Naive thymus-derived CD4-positive, alpha-beta T cell (primary cell): ENCODE measurements at places on chromosomes 11 and 22.
A peak's percentile ranks its signal among the peaks of the same experiment; 100 is the strongest.

- peak; percentile 77 for DNase-seq
These were observed 67.0 kb upstream of the IGLL5 start for GRCh38 chr22:22820626-22821025.

DNA sequence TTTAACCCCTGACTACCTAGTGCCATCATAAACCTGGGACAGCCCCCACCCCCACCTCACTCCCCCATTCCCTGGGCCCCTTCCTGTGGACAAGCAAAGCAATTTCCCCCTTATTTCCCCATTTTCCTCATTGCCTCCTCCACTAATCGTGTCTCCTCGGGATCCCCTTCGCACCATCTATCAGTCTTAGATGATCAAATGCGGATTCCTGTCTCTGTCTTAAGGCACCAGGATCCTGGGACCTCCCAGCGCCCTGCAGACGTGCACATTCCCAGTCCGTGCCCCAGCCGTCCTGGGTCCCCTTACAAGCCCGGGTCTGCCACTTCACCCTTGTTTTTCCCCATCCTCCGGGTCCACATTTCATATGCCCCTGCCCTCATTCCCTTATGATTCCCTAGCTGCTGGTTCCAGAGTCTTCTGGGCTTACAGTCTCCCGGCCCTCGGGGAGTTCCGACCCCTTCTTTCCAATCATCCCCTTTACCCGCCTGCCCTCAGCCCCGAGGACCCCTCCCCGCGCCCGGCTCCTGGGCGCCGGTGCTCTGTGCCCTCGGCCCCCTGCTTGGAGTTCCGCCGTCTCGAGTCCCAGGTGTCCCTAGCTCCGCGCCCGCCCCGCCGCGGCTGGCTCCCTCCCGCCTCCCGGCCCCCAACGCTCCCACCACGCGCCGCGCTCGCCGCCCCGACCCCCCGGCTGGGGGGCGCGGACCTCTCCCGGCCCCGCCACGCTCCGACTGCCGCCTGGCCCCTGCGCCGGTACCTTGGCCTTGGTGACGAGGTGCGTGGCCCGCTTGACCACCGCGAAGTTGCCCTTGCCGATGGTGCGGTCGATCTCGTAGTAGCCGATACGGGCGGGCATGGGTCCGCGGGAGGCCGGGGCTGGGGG, 599 bp downstream of the SIK3 start:
- DNase-seq = no peak

- DNase-seq = no peak
These were observed 177.8 kb upstream of the NARS2 start for GRCh38 chr11:78752494-78752893.

GRCh38 chr11:21144531-21144930, 475.1 kb downstream of the NELL1 start:
- no peak for DNase-seq

GRCh38 chr22:29224859-29225410, 19.2 kb downstream of the EMID1 start:
- DNase-seq = no peak

DNA sequence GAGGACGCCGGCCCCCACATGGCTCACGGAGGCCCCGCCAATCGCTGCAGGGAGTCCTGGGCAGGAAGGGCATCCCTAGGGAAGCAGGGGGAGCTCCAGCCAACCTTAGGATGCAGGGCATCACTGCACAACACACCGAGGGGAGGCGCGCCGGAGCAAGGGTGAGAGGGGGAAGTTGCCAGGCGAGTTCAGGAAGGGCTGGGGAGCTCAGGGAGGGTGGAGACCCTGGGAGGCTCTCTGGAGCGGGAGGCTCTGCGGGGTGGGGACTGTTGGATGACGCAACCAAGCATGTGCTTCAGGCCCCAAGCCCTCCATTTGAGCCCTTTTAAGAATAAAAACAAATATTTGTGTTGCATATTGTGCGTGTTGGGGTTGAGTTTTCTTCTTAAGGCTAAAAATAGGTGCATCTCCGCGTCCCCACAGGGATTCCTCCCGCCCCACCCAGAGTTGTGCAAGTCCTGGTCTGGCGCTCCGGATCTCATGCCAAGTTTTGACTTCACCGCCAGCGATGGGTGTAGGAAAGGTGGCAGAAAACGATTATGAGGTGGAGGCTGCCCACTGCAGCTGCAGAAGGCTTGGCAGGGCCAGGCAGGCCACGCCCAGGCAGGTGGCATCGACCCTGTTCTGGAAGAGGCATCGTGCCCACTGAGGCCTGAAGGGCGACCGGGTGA, 65.2 kb downstream of the WNT7B start:
- no peak for DNase-seq

GRCh38 chr11:75499423-75500190, 26.1 kb downstream of the GDPD5 start:
- no peak for DNase-seq

DNA sequence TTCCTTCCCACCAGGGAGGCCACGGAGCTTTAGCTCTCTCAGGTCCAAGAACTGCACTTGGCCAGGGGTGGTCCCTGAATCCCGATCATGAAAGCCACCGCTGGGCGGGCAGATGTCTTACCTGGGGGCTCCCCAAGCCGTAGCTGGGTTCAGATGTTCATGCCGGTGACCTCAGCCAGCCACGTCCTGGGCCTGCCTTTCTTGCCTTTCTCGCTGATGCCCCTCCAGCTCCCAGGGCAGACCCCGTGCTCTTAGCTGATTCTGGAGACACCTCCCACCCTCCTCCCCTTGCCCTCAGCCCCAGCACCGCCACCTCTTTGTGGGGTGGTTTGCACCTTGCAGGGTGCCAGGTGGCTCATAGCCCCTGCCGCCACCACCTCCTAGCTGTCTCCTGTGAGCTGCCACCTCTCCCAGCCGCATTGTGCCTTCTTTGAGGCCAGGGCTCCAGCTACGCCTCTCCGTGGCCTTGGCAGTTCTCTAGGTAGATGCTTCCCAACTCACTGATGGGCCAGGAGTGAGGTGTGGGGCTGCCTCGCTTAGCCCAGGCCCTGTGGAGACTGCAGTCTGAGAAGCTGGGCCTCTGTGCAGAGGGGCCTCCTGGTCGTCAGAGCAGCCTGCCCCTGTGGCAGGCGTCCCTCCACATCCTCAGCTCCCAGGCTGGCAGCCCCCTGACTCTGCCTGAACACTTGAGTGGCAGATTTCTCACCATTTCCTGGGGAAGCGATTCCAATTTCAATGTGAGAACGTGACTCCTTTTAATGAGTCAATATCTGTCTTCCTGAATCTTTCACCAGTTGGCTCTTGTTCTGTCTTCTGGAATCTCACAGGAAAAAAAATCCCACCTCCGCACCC, 97.6 kb upstream of the B3GAT1 start:
- DNase-seq = no peak

GRCh38 chr22:43561415-43562178, 149.8 kb downstream of the MPPED1 start:
- DNase-seq = no peak
